ENCODE measurements at places on chromosomes 2 and 18.

GRCh38 chr2:197204519-197205250, 105.9 kb downstream of the ANKRD44 start:
- DNase-seq: no peak

- no peak for DNase-seq
Measured at GRCh38 chr2:69139778-69140670, 127.0 kb downstream of the ANTXR1 start.

DNA sequence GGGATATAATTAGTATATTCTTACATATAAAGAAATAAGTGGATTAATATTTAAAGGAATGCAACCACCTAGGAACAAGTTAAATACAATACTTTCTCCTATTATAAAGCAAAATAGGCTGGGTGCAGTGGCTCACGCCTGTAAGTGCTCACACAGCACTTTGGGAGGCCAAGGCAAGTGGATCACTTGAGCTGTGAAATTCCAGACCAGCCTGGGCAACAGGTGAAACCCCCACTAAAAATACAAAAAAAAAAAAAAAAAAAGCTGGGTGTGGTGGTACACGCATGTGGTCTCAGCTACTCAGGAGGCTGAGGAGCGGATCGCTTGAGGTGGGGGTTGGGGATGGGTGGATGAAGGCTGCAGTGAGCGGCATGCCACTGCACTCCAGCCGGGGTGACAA, 286.2 kb upstream of the EPC2 start:
- DNase-seq: no peak

DNA sequence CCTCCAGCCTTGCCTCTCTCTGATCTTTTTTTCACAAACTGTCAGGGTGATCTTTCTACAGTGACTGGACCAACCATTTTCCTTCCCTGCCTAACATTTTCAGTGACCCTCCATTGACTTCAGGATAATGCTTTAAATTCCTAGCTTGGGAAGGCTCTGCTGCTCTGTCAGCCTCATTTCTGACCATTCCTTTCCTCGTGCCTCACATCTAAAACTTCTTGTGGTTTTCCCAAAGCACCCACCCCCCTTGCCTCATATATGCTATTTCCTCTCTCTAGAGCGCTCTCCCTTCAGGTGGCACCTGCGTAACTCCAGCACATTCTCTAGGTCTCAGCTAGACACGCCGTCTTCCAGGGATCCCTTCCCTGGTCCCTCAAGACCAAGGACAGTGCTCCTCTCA, 37.2 kb downstream of the DRC1 start:
- DNase-seq: no peak

DNA sequence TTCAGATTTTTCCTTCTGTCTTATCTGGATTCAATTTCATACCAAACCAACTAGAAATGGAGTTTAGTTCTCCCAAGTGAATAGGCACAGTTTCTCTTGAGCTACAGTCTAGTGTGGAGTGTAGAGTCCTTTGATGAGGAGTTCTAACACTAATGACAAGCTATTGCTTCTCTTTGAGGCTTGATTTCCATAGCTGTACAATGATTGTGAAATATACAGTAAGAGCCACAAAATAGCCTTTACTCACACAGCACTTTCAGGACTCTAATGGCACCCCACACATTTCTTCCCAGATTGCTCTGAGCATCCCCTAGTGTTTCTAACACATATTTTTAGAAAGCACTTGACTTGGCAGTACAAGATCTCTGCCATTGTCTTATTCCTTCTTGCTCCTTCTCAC, 153.3 kb downstream of the LRRTM1 start:
- no peak for DNase-seq

- DNase-seq: no peak
Measured at GRCh38 chr18:75656035-75656434, 228.5 kb upstream of the SMIM21 start.

- DNase-seq: no peak
Measured at GRCh38 chr2:192230889-192231453, 36.2 kb upstream of the TMEFF2 start.

- DNase-seq: no peak
Measured at GRCh38 chr2:56197816-56198215, 14.0 kb downstream of the CCDC85A start.

- DNase-seq: no peak
Measured at GRCh38 chr2:112541315-112542122, 746 bp upstream of the POLR1B start.

- DNase-seq: no peak
Measured at GRCh38 chr18:13522256-13522655, 204.1 kb downstream of the FAM210A start.

GRCh38 chr2:73970850-73971471, 13.7 kb upstream of the TET3 start:
- no peak for DNase-seq

- no peak for DNase-seq
Measured at GRCh38 chr2:142299021-142299420, 168.2 kb upstream of the LRP1B start.

- DNase-seq: no peak
Measured at GRCh38 chr2:18445433-18446320, 114.8 kb downstream of the RDH14 start.

DNA sequence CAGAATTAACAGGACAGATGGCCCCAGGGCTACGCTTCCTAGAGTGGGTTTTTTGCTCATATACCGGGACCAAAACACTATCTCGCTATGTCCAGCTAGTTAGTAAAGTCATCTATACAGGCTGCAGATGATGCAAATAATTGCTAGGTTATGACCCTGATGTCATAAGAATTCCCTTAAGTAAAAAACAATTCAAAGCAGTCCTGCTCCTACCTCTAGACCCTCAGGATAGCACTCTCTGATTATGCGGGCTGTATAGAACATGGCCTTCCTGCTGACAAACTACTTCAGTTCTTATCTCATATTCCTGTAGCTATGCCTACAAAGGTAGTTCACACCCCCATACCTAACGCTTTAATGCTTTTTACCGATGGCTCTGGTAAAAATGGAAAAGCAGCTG, 13.2 kb downstream of the DYNAP start:
- no peak for DNase-seq

DNA sequence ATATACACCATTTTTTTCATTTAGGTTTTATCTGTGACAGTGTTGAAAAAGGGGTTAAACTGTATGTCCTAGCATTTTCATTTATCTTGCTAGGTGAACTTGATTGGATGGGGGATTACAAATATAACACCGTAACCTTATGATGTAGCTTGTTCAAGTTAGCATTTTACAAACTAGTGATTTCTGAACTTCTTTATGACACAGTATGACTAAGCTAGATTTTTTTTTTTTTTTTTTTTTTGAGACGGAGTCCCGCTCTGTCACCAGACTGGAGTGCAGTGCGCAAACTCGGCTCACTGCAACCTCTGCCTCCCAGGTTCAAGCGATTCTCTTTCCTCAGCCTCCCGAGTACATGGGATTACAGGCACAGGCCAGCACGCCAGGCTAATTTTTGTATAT, 47.1 kb downstream of the KCMF1 start:
- DNase-seq: no peak

DNA sequence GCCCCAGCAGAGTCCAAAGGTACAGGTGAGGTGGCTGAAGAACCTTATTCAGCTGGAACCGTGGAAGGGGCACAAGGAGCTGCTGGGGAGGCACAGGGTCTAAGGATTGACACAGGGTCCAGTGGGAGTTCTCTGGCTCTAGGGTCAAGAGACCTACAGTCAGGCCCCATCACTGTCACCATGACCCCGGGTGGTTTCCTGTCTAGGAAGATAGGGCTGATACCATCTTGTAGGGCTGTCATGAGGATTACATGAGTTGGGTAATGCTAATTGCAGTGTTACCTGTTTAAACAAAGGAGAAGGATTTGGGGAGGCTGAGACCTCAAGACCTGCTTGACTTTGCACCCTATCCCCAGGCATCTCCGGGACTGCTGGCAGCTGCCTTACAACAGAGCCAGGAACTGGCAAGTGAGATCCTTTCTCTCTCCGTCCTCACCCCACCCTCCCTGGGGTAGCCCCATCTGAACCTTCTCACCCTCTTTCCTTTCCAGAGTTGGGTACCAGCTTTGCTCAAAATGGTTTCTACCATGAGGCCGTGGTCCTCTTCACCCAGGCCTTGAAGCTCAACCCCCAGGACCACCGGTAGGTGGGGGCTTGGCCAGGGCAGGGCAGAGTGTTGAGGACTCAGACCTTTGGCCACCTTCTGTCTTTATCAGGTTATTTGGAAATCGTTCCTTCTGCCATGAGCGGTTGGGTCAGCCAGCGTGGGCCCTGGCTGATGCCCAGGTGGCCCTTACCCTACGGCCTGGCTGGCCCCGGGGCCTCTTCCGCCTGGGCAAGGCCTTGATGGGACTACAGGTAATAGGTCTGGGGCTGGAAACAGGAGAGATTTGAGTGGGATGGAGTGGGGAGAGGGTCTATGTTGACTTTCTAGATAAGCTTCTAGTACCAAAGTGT, 7.5 kb downstream of the LBX2 start:
- no peak for DNase-seq

DNA sequence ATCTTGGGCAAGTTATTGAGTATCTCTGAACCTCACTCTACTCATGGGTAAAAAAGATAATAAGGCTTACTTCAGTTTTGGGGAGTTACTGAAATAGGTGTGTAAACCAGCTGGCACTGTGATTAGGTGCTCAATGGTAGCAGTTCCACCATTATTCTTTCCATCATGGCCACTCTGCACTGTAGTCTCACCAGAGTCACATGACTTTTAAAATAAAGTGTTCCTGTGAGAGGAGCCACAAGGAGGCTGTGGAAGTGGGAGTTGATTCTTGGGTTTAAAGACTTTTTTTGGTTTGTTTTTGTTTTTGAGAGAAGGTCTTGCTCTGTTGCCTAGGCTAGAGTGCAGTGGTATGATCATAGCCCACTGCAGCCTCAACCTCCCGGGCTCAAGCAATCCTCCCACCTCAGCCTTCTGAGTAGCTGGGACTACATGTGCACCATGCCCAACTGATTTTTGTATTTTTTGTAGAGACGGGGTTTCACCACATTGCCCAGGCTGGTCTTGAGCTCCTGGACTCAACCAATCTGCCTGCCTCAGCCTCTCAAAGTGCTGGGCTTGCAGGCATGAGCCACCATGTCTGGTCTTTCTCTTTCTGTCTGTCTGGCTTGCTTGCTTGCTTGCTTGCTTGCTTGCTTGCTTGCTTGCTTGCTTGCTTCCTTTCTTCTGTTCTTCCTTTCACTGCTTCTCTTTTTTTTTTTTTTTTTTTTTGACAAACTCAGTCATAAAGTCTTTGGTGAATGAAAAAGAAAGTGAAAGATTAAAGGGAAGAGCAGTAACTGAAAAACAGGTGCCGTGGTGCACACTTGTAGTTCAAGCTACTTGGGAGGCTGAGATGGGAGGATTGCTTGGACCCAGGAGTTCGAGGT, 21.2 kb upstream of the ACVR1 start:
- no peak for DNase-seq

- DNase-seq: no peak
Measured at GRCh38 chr2:171921970-171922229, 361 bp upstream of the HAT1 start.

GRCh38 chr2:235859651-235860050, 308.5 kb downstream of the GBX2 start:
- no peak for DNase-seq

DNA sequence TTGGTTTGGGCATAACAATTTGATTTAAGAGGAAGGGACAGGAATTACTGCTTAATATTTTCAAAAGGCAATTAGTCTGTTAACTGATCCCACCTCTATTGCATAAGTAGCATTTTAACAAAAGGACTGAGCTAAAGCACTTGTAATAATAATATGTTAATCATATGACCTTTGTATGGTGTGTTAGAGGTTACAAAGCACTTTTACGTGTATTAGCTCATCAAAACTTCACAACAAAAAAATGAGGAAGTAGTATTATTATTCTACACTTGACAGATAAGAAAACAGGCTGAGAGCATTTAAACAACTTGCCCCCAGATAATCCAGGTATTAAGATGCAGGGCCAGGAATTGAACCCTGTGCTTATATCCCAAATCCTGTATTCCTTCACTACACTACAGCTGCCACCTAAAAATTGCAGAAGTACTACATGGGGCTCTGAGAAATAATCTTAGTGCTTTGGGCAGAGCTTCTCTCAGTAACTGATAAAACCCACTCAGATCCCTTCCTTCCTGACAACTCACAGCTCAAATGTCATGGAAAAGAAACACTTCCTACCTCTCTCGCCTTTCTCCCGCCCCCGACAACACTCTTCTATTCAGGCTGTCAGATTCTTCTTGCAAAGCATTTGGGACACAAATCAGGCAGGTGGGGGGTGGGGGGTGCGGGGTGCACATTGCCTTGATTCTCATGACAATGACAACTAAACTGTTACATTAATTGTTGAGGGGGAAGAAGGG, 20.7 kb upstream of the KCTD1 start:
- DNase-seq: no peak

DNA sequence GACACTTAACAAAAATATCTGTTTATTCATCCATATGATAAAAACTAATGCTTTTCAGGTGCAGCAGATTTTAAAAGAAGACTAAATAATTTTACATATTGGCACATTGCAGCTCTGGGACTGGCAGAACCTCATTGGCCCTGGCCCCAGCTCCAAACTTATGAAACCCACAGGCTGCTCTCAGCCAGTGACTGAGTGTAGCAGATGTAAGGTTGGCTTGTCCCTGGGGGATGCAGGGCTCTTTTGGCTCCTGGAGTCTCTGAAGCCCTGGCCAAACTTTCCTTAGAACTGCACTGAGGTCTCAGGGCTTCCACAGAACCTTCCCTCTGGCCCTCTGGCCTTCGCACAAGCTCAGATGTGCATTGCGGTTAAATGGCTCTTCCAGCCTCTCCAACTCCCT, 725.0 kb upstream of the SOX11 start:
- no peak for DNase-seq

- DNase-seq: no peak
Measured at GRCh38 chr18:72119082-72119481, 425.1 kb downstream of the CBLN2 start.

DNA sequence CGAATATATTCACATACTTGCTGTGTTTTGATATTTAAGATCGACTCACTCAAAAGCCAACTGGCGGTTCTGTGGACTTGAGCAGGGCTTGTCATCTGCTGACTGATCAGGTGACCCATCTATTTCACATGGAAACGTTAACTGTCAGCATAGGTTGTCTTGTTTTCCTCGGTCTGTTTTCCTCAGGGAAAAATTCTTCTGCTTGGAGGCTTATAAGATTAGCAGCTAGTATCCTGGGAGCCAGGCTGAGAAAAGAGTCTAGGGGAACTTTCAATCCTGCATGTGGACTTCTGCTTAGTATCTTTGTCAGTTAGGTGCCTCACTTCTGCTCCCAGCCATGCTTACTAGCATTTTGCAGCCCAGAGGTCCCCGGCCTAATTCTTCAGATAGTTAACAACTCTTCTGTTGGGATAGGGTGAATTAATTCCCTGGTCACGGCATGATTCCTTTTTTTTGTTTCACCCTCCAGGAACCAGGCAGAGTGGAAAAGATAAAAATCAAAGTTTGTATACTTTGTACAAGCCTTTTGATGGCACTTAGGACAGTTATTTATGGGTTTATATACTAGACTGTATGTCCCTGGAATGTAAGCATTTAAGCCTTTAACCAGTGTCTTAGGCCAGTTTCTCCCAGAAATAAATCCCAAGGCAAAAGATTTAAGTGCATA, 226.0 kb downstream of the GULP1 start:
- DNase-seq: no peak

GRCh38 chr2:137865954-137866540, 98.2 kb upstream of the HNMT start:
- no peak for DNase-seq

- DNase-seq: no peak
Measured at GRCh38 chr2:197294260-197294659, 16.3 kb downstream of the ANKRD44 start.

Measured in stimulated activated CD8-positive, alpha-beta memory T cell treated with anti-CD3 and anti-CD28 coated beads, Interleukin-12 subunit alpha, Interleukin-12 subunit beta, amount 100 ng/mL, for 4 hours (primary cell).